ENCODE measurements at places on chromosomes 1 and 21. TPM values are rescaled to one million over a fixed set of nuclear protein-coding genes. Genes with fewer than 3 reads are reported as not detected.

U2AF1 gene
- 11.5 TPM for total RNA-seq

ZBTB37 gene
- total RNA-seq: 4.5 TPM

DENND2D gene
- 3.7 TPM for total RNA-seq

GUCA2B gene
- total RNA-seq: not detected

OR10Z1 gene
- not detected for total RNA-seq

CRNN gene
- not detected for total RNA-seq

CASQ1 gene
- total RNA-seq: not detected

DNASE2B gene
- not detected for total RNA-seq

ACTN2 gene
- total RNA-seq: 5.4 TPM

PAPPA2 gene
- total RNA-seq: 2.5 TPM

DIO1 gene
- total RNA-seq: not detected

FABP3 gene
- total RNA-seq: 2.2 TPM

NOL9 gene
- total RNA-seq: 16.1 TPM

NES gene
- total RNA-seq: 30.3 TPM

SLC22A15 gene
- 1.5 TPM for total RNA-seq

C1orf50 gene
- total RNA-seq: 5.8 TPM

SLC45A1 gene
- 14.6 TPM for total RNA-seq

SGIP1 gene
- total RNA-seq: 0.81 TPM

BRINP3 gene
- total RNA-seq: 0.32 TPM

DAB1 gene
- total RNA-seq: 0.36 TPM
